ENCODE measurements at places on chromosomes 5 and 9.

DNA sequence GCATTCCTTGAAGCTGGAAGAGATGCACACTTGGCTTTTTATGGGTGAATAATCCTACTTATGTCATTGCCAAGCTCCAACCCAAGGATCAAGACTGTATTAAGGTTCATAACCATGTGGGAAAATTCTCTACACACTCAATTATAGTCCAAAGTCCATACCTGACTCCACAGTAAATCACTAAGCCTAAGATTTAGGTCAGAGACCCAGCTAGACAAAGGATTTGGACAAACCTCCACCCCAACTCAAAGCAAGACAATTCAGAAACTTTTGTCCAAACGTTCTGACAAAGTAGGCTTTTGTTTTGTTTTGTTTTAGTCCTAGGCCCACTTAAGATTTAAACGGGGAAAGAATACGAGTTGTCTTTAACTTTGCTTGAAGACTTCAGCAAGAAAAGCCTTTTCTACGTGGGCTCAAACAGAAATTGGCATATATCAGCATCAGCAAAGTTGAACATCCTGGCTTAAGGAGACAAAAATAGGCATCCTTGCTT, 1.7 kb downstream of the MEGF9 start:
- no peak for DNase-seq

DNA sequence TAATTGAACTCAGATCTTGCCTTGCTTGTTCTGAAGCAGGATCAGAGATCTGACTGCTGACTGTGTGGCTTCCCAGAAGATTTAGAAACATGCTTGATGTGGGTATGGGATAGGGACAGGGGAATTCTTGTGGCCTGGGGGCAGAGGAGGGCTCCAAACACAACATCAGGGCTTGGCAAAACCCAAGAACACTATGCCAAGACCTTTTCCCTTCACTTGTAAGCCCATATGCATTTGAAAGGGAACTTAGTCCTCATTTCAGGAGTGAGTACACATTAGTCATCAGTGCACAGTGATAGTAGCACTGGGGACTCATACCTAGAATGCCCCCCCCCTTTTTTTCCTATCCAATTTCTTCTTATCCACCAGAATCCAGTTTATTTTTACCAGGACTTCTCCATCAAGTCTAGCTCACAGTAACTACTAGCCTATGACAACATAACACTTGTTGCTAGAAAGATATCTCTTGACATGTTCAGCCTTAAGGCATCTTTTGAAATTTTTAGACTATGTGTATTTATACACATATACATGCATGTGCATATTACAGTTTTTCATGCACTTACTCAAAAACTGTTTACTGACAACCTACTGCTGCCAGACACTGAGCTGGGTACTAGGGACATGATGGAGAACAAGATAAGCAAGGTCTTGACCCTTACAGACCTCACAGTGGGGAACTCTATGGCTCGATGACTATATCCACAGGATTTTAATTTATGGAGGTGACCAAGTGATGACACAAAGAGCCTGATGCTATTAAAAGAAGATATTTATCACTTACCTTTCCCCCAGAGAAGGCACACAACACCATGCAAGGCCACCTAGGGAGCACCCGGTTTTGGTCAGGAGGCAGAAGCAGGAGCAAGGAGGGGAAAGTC, 158.3 kb upstream of the MAP3K1 start:
- DNase-seq: no peak

- DNase-seq: no peak
Measured at GRCh38 chr5:52725808-52726207, 61.9 kb upstream of the ITGA1 start.

GRCh38 chr5:119009131-119009530, 20.8 kb upstream of the DTWD2 start:
- no peak for DNase-seq

GRCh38 chr9:6942406-6942805, 184.6 kb downstream of the KDM4C start:
- DNase-seq: no peak

DNA sequence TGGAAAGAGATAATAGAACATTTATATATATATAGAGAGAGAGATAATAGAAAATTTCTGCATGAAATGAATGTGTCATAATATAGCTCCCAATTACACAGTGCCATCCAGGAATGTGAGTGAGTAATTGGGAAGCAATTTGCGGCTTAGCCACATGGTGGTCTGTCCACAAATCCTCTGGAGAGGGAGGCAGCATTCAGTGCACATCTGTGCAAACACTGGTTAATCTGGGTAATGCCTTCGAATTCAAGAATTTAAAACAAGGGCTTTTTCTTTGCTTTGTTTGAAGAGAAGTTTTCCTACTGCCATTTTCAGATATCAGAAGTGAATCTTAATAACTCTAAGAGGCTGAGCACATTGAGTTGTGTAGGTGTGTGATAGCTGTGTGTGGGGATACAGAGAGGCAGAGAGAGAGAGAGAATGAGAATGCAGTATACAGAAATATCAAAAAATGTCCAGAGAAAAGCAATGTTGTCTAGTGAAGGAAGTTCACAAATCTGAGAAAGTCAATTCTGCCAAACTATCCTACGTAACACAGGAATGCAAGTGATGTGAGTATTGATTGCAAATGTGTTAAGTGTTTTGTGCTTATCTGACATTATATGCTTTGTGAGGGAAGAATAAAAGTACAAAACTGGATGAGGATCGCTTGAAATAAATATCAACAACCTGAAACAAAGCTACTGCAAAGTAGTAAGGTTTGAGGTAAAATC, 134.6 kb downstream of the EDIL3 start:
- no peak for DNase-seq

DNA sequence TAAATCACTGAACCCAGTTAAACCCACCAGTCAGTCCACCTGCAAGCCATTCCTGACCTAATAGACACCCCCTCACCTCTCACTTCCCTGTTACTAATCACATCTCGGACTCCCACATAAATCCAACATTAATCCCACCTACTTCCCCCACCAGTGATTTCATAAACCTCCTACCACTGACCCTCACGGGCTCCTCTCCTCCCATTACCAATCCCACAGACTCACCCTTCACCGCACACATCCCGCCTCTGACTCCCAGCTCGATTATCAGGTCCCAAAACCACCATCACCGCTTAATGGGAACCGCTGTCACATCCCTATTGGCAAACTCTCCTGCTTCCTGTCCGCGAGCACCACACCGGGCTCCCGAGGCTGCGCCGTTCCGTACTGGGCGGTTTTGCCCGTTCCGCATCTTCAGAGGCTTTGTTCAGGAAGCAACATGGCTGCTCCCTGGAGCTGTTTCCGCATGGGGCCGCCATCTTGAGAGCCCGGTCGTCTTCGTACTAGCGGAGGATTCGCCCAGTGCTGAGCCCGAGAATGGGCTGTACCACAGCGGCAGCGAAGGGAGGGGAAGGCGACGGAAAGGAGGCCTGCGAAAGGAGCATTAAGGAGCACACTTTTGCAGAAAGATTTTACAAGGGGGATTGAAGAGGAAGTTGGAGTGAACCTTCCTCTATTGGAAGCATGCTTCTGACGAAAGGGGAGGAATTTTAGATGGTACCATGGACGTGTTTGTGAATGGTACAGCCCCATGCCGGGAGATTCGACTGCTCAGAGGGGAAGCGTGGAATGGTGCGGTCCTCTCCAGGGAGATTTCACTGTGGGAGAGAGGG, at the start of gene ZNF300:
Gene ZNF300, minus strand, starts transcription at position 502 of the 833 bp plus-strand sequence. CDS start 1,825 bp downstream, outside the sequence.
- DNase-seq: peak; percentile 91

DNA sequence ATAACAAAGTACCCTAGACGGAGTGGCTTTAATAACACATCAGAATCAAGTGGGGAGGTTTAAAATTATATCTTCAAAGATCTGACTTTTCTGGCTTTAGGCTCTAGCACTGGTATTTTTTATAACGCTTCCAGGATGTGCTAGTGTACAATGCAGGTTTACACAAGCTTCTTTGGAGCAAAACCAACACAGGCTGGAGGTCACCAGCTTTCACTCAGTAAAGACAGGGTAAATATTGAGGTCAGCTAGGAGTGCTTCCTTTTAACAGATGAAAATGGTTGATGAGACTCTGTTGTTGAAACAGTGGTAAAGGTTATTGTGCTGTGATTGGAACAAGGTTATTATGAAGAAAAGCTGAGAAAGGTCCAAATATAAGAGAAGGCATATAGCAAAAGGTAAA, 414.2 kb downstream of the TAF11L14 start:
- no peak for DNase-seq

DNA sequence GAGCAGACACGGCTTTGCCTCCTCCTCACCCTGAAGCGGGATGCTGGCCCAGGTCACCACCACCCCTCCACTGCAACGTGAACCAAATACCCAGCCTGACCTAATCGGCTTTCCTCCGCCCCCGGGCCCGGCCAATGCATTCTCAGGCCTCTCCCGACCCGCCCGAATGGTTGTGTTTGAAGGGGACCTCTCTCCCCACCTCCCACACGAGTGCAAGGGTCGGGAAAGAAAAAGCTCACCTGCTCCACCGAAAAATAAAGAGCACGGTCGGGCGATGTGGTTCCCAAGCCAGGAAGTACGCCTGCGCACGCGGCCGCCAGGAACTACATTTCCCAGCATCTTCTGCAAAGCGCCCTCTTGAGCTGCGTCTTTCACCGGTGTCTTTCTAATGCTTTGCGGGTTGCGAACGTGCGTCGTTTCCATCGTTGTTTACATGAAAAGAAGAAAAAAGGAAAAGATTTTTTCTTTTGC, at the start of gene ZNF883:
Gene ZNF883, minus strand, starts transcription at position 282 of the 471 bp plus-strand sequence.
- DNase-seq: peak; percentile 53

GRCh38 chr9:78406146-78406545, 109.2 kb downstream of the PSAT1 start:
- no peak for DNase-seq

DNA sequence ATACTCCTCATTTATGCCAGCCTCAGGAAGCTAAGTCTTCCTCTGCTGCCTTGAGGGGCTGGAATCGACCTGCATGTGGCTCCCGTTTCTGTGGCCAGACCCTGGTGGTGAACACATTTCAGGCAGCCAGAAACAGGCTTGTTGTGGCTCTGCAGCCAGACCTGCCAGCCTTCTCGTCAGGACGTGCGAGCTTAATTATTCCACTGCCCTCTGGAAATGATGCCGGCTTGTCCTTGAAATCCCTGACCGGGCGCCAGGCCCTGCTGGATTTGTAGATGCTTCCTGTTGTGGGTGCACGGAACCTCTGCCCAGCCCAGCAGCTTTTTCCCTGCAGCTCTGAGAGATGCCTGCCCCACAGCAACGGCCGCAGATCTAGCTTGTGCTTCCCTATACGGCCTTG, 41.6 kb downstream of the PDZD2 start:
- peak; percentile 17 for DNase-seq

DNA sequence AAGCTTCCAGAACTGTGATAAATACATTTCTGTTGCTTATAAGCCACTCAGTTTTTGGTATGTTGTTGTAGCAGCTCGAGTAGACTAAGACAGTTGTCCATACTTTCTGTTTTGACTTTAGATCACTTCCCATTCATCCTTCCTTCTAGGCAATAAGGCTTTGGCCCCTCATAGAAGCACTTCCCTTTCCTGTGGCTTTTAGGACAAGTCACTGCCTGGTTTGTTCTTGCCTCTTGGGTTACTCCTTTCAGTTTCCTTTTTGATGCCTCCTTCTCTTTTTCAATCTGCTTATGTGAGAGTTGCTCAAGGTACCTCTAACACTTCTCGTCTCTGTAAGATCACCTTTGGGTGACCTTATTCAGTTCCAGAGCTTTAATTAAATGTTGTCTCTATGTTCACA, 72.4 kb upstream of the NTRK2 start:
- no peak for DNase-seq

- no peak for DNase-seq
Measured at GRCh38 chr9:17906176-17906840, 327.4 kb downstream of the SH3GL2 start.

DNA sequence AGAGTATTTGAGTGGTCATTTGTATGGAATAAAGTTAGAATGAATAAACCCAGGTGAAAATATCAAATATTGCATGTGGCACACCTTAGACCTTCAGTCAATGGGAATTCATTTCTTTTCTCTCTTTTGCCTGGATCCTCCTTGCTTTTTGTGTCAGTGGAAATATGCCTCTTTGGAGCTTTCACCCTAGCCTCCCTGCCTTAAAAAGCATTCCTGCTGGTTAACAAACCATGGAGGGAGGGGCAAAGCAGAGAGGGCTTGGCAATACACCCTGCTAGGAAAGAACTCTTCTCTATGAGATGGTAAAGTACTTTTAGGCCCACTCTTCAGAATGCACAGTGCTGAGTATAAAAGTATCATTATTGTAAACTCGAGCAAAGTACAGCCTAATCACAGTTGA, 383.7 kb downstream of the DMAC1 start:
- DNase-seq: no peak

DNA sequence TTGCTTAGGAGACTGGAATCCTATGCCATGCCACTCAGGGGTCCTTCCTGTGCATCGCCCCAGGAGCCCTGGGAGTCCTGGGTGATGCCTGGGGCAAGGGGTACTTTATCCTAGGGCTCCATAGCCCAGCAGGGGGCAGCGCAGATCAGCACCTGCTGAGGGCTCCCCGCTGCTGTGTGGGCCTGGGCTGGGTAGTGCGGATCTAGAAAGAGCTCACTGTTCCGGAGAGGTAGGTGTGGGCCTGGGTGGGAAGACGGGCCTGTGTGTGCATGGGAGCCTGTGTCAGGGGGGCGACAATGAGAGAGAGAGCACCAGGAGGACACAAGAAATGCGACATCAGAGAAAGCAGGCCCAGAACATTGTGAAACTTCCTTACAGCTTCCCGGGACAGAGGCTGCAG, 11.4 kb upstream of the DAB2IP start:
- no peak for DNase-seq

DNA sequence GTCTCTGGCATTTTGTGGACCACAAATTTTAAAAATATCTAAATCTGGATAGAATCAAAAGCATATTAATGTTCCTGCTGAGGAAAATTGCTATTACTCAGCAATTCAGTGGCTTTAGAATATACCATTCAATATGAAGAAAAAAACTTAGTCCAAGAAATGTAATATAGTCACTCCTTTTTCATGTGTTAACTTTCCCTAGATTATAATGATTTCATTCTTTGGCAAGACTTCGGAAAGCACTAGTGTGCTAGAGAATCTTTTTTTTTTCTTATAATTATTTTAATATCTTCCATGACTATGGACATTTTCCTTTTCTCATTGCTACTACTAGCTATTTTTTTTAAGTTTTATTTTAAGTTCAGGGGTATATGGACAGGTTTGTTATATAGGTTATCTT, 102.4 kb upstream of the FAM174A start:
- no peak for DNase-seq

DNA sequence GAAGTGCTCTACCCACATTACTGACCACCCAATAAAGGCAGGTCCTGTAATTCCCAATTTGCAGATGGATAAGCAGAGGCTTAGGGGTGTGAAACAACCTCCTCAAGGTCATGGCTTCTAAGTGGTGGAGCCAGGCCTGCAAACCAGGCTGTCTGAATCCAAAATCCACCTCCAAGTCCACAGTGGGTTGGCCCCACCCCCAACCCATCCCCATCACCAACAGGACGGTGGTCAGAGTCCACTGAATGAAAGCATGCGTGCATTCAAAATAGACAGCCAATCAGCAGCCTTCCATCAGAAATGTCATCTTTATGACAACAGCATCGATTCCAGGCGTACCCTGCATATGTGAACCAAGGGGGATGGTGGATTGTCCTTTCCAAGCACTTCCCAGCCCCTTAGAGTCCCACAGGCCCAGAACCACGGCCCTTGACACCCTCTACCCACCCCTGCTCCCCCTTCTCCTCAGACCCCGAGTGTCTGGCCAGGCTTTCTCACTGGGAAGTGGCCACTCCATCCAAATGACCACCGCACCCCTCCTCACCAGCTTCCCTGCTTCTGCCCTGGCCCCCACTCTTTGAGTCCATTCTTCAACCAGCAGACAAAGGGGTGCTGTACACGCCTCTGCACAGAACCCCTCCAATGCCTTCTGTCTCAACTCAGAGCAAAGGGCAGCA, 133.1 kb downstream of the KCNIP1 start:
- DNase-seq: no peak

Measured in substantia nigra (tissue), 51 donors.